BJ (cell line): ENCODE measurements at places on chromosomes 16 and 17.
A peak's percentile ranks its signal among the peaks of the same experiment; 100 is the strongest.

GRCh38 chr16:31404353-31405064, 11.4 kb downstream of the ITGAD start:
- DNase-seq: no peak

DNA sequence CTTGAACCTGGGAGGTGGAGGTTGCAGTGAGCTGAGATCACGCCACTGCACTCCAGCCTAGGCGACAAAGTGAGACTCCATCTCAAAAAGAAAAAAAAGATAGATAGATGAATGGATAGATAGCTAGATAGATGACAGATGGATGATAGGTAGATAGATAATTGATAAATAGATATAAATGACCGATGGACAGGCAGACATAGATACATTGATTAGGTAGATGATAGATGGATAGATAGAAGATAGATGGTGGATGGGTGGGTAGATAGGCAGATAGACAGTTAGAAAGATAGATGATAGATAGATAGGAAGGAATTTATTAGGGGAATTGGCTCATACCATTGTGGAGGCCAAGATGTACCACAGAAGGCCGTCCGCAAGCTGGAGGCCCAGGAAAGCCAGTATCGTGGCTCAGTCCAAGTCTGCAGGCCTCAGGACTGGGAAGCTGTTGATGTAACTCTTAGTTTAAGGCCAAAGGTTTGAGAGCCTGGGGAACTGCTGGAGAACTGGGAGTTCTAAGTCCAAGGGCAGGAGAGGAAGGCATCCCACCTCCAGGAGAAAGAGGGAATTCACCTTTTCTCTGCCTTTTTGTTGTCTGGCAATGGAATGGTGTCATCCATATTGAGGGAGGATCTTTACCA, 156.1 kb downstream of the SEC14L1 start:
- DNase-seq: no peak

GRCh38 chr16:27425961-27426360, 24.0 kb downstream of the IL21R start:
- no peak for DNase-seq

DNA sequence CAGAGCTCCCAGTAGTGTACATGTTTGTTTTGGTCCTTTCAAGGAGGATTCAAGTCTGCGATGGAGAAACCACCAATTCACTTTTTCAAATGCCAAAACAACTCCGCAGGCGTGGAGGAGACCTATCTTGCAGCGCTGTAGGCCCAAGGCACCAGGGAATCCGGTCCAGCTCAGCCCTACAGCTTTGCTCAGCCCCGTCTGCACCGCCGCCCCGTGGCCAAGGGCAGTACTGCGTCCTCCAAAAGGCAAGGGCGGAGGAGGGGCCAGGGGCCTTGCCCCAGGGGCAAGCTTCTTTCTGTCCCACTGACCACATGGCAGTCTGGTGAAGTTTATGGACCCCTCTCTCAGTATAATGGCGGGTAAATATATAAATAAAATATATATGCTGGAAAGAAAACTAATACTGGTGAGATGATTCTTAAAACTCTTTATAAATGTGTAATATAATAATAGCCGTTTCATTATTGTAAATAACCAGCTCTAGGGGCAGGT, 709 bp upstream of the CD300LG start:
- no peak for DNase-seq

DNA sequence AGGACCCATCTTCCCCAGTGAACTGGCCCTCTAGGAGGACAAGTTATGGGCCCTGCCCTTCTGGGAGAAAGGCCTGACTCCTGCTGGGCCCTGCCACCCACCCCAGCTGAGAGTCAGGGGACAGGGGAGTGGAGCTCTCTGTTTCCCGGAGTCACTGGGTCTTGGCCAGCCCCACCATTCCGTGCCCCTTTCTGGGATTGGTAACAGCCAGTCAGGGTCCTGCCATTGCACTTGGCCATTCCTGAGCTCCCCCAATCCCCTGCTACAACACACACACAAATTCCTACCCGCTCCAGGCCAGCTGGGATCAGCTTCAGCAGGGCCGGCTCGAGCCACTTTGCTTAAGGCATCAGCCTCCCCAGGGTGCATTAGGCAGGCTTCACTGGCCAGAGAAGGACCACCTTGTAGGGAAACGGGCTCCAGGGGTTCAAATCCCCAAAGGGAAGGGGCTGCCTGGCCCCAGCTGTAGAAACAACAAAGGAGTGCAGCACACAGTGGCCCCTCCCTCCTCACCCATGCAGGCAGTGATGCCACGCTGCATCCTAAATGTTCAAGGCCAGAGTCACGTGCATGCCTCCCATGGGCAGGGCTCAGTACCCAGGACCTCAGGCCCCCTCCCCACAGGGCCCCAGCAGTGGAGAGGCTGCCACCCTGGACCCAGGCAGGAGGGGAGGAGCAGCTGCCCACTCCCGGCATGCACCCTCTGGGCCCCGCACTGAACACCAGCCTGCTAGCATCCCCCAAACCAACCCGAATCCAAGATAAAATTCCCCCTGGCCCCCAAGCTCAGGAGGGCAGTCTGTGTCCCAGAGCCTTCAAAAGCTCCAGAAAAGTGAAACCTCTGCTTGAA, 37.7 kb downstream of the C16orf78 start:
- DNase-seq: no peak

- no peak for DNase-seq
These were observed 13.0 kb upstream of the SALL1 start for GRCh38 chr16:51163894-51164566.

- no peak for DNase-seq
These were observed 44.6 kb downstream of the RMI2 start for GRCh38 chr16:11389631-11390565.

DNA sequence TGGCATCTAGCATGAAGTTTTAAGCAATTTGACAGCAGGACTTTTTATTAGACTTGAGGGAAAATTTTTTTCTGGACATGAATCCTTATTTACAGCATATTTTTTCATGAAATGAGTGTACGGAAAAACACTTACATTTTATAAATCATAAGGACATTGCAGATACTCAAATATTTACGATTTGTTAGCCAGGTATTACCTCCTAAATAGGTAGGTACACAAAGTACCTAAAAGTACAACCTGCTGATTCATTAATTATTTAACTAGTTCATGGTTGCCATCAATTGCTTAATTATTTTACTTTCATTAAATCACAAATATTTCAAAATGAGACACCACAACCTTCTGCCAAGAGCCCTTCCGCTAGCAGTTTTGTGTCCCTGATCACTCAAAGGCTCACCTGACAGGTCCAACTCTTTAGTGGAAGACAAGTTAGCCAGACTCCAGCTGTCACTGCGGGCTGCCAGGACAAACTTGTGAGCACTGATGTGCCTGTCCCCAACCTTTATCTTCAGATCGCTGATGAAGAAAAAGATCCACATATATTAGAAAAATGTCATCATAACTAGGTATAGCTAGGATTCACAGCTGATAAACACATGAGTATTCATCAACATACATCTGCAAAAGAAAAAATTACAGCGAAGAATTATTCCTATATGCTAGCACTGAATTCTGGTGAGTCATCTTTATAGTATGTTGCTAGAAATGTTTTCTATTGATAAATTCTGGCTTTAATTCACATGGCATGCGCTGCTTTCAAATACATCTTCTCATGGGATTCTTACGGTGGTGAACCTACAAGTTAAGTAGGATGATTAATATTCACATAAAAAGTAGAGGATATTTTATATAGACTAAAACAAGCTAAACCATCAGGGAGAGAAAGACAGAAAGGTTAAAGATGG, 28.2 kb downstream of the ANKFY1 start:
- no peak for DNase-seq

- peak; percentile 88 for DNase-seq
These were observed 91.8 kb downstream of the RGS9 start for GRCh38 chr17:65228734-65229620.

DNA sequence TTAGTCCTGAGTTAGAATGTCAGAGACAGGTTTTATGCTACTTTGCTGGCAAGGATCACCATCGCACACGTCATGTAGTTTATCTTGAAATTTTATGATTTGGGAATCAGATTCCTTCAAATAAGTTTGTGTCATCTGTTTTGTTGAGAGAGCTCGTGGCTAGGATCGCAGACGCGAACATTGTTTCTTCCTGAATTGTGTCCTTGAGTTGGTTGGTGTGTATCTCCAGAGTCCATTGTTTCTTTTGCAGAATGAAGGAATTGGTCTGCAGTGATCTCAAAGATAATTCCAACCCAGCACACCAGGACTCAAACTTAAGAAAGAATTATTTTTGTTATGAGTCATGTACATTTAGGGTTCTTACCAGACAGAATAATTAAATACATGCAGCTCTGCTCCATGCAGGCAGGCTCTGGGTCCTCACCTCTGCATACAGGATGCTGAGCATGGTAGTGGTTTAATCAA, 51.6 kb downstream of the PRKCA start:
- peak; percentile 44 for DNase-seq

DNA sequence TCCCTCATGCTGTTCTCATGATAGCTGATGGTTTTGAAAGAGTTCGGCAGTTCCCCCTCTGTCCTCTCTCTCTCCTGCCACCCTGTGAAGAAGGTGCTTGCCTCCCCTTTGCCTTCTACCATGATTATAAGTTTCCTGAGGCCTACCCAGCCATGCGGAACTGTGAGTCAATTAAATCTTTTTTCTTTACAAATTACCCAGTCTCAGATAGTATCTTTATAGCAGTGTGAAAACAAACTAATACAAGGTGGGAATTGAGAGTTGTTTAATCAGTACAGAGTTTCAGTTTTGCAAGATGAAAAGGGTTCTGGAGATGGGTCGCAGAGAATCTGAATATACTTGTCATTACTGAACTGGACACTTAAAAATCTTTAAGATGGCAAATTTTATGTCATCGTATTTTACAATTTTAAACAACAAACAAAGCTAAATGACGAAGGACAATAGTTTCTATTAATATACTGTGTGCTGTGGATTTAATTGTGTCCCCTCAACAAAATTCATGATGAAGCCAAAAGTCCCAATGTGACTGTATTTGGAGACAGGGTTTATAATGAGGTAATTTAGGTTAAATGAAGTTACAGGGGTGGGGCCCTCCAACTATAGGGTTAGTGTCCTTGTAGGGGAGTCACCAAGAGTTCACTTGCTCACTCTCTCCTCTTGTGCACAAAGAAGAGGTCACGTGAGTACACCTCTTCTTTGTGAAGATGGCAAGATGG, 4.4 kb downstream of the MT3 start:
- DNase-seq: no peak
